Fibroblast of the conjunctiva (primary cell): ENCODE measurements at places on chromosomes 7 and 10.

DNA sequence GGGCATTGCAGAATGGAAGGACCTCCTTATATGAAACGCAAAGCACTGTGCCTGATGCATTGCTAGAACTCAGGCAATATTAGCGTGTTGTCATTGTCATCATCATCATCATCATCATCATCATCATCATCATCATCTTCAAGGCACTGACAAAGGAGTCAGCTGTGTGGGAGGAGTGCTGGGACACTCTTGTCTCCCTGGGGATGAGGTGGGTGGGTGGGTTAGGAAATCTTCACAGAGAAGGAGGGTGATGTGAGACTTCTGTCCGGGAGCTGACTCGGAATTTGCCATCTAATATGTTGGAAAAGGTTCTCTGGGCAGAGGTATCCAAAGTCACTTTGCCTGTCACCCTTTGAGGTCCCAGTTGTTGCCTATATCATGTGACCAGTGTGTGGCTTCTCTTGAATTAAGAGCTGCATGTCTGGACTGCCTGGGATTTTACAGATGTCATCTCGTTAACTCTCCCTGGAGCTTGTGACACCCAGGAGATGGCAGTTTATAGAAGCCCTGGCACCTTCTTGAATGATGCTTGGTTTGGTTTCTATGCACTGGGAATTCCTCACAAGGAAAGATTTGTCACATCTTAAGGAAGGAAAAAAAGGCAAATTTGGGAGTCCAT, 7.1 kb downstream of the HTRA1 start:
- no peak for DNase-seq

- no peak for DNase-seq
Measured at GRCh38 chr7:99014113-99014985, 129.6 kb downstream of the SMURF1 start.

GRCh38 chr10:132037676-132037975, 28.1 kb upstream of the JAKMIP3 start:
- DNase-seq, result no peak

GRCh38 chr10:32981760-32982159, 23.7 kb upstream of the ITGB1 start:
- no peak for DNase-seq

DNA sequence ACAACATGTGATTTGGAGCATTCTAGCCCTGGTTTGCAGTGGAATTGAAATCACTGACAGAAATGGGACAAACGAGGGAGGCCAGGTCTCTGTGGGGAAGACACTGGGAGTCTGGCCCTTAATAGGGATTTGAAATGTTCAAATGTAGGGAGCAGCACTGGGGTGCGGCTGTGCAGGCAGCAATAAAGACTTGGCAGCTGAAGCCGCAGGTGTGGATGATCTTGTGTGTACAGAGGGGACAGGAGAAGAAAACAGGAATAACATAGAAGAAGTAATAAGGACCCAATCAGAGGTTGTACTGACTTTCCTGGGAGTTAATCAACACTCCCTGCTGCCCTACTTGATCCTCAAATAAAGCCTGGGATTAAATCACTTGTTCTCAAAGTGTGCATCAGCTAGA, 127.6 kb upstream of the PTN start:
- no peak for DNase-seq

DNA sequence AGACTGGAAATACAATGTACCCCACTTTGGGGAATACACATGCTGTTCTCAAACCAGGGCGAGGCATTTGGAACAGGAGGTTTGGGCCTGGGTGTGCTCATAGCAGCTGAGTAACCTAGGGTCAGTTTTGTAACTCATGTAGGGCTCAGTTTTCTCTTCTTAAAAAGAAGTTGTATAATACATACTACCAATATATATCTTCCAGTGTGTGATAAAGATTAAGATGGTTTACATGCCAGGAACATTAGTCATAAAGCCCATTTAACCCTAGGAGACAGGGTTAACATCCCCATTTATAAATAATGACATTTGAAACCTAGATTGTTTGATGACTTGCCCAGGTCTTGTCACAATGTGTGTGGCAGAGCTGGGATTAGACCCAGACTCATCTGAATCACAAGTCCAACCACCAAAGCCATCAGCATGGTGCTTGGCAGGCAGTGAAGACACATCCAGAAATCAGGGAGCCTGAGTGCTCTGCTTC, 6.0 kb downstream of the AKR1B10 start:
- DNase-seq, result no peak

DNA sequence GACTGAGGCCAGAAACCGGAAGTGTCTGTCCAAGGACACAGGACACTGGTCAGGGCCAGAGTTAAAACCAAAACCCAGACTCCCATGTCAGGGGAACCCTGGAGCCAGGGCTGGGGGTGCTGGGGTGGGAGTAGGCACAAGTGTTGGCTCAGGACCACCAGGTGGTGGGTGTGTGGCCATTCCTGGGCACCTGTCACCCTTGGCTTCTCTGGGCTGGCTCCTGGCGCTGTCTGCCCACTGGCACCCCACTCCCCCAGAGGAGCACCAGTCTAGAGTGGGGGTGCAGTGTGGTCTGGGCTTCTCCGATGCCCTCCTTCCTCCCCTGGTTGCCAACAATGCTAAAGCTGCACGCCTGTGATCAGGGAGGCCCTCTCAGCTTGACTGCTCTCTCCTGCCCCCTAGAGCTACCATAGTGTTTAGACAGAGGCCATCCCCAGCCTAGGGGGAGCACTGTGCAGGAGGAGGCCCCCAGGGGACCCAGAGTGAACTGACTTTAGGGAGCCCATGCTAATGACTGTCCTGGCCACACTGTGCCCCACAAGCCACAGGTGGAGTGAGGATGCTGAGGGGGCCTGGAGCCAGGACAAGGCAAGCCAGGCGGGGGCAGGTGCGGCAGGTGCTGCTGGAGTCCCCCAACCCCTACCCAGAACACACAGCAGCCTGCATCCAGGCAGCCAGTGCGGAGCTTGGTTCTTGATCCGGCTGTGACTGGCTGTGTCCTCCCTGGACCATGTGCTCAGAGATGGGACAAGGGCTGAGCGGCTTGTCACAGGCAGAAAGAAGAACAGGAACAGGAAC, 11.0 kb downstream of the RASGEF1A start:
- no peak for DNase-seq

DNA sequence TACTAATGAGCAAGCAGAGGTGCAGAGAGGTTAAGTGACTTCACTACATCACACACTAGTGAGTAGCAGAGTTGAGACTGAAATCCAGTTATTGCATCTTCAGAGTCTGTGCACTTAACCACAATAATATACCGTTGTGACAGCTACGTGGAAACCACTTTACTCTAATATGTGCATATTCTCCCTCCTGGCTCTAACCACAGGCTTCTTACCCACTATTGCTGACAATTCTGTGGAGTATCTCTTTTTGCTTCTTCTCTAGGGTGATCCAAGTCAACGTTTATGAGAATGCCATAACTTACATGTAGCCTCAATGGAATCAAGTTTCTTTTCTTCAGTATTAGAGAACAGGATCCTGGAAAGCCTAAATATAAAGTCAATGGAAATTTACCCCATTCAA, 64.2 kb upstream of the MEOX2 start:
- no peak for DNase-seq

GRCh38 chr7:88842201-88842600, 46.7 kb upstream of the TEX47 start:
- DNase-seq, result no peak

DNA sequence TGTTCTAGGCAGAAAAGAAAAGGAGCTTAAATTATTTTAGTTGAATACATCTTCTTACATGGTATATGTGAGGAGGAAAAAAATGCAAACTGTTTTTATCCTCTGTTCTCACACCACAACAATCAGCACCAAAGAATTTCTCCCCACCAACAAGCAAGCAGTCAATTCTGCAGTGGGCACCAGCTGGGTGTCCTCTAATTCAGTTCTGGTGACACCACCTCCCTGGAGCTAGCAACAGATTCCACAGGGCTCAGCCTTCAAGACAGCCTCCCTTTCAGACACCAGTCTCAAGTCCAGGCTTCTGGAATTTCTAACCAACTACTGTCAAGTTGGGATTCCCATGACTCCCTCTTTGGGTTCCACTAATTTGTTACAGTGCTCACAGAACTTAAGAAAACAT, 490.2 kb upstream of the IGFBP3 start:
- no peak for DNase-seq

DNA sequence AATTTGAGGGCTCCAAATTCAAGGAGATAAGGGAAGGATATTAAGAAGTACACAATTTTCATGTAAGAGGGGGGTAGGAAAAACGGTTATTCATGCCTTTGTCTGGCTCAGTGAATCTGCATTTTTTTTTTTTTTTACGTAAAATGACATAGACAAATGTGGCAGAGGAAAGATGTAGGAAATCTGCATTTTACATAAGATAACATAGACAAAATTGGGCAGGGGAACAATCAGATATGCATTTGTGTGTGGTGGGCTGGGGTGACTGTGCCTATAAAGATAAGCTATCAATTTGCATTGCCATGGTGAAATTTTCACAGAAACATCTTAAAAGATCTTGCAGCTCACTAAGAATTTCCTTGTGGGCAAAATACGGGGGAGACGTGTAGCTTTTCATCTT, 92.7 kb upstream of the GPR141 start:
- no peak for DNase-seq

GRCh38 chr7:100431286-100431735, 1.7 kb downstream of the MEPCE start:
- no peak for DNase-seq

DNA sequence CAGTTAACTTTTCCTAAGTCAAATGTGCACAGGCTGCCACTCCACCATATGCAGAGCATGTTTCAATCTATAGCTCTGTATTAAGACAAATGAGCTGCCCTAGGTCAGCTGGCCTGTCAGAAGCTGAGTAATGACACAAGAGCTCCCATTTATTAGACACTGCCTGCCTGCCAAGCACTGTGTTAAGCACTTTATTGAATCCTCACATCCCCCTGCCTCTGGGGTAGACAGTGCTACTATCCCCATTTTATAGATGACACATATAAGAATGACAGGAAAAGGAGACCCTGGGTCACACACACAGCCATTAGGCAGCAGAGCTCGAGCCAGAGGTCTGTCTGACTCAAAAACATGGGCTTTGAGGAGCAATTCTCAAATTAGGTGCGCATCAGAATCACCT, 179.8 kb upstream of the PDE1C start:
- DNase-seq, result no peak

DNA sequence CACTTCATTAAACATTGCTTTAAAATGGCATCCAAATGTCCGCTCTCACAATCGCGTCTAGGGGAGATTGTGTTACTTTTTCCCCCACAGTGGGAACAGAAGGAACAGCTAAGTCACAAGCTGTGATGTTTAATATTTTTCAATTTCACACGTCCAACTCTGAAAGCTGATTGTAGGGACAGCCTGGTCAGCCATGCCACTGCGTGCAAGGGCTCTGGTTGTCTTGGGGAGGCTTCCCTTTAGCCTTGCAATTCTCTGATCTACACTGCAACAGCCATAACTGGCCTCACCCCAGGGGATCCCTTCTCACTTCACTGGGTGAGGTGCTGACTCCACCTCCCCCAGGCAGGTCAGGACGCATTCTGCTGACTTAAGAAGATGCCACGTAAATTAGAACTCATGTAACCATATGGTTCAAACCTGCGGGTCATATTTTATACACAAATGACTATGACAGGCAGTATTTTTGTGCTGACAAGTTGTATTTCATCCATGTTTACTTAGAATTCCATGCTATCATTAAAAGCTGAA, 425.2 kb upstream of the NFE2L3 start:
- no peak for DNase-seq
